ENCODE measurements at places on chromosomes 5 and 9.

DNA sequence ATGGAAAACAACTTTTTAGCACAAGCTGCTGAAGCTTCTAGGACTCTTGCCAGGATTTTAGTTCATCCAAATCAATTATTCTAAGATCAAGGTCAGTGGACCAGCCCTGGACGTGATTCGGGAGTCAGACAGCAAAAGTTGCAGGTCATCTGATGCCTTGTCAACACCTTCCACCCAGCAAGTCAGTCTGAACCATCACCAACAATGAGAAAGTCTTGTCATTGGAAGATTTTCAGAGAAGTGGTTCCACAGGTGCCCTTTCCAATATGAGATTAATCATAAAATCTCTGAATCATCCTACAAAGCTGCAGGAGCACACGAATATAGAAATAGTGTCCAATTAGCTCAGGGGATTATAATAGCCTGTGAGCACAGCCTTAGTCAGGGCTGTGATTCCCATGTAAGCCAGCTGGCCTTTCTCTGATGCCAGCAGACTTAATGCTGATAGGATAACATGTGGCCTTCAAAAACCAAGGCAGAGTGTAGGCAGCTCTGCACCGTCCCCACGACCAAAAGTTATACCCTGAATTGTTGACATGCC, 445.0 kb upstream of the TRPC7 start:
- no peak for DNase-seq

- no peak for DNase-seq
Observed at GRCh38 chr5:143134900-143135299, 268.6 kb downstream of the NR3C1 start.

DNA sequence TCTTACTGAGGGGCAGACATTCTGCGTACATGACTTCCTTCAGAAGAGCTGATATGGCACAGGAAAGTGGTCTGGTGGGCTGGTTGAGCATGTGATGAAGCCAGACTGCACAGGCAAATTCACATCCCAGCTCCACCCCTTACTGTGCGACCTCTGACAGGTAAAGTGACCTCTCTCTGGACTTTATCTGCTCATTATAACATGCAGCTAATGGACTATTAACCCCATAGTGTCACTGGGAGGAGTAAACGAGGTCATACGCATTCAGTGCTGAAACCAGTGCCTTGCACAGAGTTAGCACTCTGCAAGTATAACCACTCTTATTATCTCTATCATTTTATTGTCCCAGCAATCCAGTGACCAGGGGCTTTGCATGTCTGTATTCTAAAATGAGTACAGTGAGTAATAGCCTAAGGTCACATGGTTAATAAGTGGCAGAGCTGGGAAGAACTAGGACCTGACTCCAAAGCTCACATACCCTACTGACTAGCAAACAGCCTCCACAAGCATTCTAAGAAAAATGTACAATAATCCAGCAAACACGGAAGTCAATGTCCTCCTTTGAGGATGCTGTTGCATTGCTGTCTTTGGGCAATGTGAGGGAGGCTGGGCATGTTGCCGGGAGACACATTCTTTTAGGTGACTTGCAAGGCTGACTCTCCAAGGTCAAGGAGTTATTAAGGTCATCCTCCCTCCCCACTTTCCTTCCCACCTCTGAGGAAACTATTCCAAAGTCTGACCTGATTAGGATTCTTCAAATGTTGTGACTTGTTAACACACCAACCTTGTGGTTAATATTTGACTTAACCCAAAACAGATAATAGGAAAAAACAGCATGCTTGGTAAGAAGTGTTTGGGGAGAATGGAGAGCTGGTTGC, 19.0 kb downstream of the GLRX start:
- DNase-seq: no peak

- DNase-seq: no peak
Observed at GRCh38 chr9:89933578-89933977, 328.8 kb downstream of the GADD45G start.

DNA sequence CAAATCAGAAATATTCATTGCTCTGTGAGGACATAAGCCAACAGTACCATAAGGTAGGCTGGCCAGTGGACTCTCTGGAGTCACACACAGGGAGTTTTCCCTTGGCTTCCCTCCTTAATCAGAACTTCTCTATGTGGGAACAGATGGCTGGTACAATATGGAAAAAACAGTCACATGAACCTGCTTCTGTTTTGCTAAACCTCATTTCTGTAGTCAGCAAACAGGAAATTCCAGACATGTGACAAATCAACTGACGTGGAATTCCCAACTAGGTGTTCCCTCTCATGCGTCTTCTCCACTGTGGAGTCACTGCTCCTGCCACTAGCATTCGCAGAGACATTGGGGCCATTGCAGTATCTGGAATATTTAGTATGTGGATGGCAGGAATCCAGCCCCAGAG, 617.6 kb downstream of the KIF4B start:
- DNase-seq: no peak

DNA sequence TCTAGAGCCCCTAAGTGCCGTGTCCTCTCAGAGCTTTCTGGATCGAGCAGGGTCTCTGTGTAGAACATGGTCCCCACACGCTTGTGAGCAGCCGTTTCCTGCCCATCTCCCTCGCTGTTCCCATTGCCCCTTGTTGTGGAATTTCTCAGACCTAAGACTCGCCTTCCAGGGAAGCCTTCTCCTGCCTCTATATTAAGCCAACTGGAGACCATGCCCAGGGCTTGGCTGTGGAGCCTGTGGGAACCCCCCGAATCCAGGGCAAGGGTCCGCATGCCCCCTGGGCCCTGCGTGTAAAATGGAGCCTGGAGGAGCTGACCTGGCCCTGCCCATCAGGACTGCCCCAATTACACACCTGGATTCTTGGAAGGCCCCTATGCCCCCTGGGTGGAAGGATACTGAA, 14.5 kb upstream of the SPATA31E1 start:
- no peak for DNase-seq

- no peak for DNase-seq
Observed at GRCh38 chr9:123741214-123741613, 188.7 kb downstream of the DENND1A start.

DNA sequence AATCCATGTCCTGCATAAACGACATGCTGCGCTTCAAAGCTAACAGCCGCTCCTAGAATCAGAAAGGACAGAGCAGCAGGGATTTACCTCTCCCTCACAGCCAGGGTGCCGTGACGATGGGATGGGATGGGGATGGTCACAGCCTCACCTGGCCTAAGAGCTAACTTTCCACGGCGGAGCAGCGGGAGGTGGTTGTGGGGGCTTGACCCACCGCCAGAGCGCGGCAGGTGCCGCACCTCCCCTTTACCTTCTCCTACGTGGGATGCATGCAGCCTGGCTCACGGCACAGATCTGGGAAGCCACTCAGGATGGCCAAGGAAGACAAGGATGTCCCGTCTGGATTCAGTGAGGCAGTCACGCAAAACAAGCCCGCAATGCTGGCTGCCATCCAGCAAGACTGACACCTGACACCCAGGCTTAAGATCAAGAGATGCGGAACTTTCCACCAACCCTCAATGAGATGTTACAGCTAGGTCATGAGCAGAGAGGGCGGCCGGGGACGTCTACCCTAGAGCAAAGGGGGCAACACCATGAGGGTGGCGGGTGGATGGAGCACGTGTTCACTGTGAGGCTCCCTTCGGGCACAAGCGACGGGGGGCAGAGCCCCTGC, 5.8 kb downstream of the BRD9 start:
- no peak for DNase-seq
